ENCODE measurements at places on chromosomes 1 and 21. TPM values are rescaled to one million over a fixed set of nuclear protein-coding genes. Genes with fewer than 3 reads are reported as not detected.

DNA sequence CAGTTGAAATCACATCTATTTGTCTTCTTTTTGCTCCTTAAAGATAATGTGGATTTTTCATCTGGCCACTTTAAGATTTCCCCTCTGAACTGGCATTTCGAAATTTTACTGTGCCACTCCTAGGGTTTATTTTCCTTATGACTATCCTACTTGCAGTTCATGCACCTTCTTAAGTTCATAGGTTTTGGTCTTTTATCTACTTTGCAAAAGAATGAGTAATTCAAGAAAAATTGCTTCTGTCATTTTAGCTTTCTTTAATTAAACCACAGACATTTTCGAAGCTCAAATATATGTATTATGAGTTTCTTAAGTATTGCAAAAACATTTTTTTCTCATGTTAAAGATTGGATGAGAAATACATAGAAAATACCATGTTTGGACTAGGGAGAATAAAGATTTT is 1244.8 kb upstream of the TMPRSS15 start:
- DNase-seq = no peak

- peak; percentile 67 for DNase-seq
Measured at GRCh38 chr1:108560189-108560873, 431 bp downstream of the EEIG2 start.

- no peak for DNase-seq
Measured at GRCh38 chr1:60619581-60619980, 462.8 kb upstream of the NFIA start.

The GBP2 gene
- 7.3 TPM for total RNA-seq

The U2AF1 gene
- total RNA-seq = 21.2 TPM

The NLRP3 gene
- total RNA-seq = not detected

The PCAT6 gene
- total RNA-seq = 13.9 TPM

The SLC30A2 gene
- 24.4 TPM for total RNA-seq

The FCRL2 gene
- total RNA-seq = not detected

Data from type B pancreatic cell (in vitro differentiated cells).